GM12891 (cell line): ENCODE measurements at places on chromosomes 2 and 18.

DNA sequence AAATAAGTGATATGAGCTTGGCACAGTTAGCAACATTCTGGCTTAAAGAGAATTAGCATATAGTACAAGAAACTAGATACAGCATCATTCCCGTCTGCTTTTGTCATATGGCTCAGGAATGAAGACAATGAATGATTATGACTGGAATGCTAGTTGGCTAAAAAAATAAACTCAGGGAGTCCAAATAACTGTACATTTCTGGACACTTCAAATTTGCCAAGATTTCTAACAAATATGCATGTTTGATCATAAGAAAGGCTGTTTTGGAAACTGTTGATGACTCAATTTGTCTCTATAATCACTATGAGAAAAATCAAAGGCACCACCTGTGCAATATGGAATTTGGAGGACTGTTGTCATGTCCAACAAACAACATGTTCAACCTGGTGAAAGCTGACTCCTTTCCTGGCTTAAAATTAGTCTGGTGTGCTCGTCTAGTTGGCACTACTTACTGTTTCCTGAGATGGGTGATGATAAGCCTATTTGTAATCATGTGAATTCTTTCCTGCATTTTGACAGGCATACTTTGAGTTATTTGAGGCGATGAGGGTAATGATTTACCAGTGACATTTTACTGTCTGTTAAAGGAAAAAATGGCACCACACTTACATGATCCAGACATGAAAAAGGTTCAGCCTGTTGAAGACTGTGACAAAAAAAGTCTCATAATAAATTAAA is 133.9 kb upstream of the CDH20 start:
- no peak for DNase-seq

DNA sequence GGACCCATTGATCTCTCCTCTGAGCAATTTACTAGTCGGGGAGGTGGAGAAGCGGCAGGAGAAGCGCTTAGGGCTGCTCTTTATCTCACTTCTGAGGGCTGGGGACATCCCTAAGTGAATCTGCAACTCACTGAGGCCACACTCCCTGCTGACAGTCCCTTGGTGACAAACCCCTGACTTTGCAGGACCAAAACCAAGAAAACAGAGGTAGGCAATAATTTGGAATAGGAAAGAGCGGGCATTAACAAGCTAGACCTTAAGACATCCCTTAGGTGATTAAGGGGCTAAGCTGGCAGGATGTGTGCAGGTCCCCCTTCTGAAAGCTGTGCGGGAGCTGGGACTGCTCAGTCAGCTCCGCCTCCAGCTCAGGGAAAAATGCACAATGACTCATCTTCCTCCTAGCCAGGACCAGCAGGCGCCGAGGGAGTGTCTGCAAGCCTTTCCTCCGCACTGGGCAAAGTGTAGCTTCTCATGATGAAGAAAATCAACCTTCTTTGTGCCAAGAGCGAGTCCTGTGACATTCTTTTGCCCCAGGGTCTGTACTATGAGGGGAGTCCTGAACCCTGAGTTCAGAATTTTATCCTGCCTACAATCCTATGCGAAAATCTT is 63.3 kb downstream of the BOD1L2 start:
- DNase-seq, result no peak

DNA sequence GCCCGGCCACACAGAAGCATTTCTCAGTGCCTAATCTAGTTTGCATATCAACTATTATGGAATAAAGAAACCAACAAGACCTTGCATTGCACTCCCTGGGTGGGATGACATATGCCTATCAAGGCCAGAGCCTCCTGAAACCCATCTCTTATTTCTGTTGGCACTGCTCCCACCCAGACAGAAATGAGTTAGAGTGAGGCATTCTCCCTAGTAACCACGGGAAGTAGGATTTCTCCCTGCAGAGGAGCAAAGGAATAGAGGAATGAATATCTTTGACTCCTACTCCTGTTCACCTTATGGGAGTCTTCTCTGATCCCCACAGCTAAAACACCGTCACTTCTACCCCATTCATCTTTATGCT is 24.2 kb upstream of the SCYGR1 start:
- no peak for DNase-seq

GRCh38 chr2:238190445-238190844 is 13.1 kb downstream of the ILKAP start:
- DNase-seq, result no peak

GRCh38 chr2:205965707-205966106 is 120.3 kb downstream of the INO80D start:
- no peak for DNase-seq

- no peak for DNase-seq
These were observed 113.0 kb downstream of the RBMS1 start for GRCh38 chr2:160380611-160381010.

DNA sequence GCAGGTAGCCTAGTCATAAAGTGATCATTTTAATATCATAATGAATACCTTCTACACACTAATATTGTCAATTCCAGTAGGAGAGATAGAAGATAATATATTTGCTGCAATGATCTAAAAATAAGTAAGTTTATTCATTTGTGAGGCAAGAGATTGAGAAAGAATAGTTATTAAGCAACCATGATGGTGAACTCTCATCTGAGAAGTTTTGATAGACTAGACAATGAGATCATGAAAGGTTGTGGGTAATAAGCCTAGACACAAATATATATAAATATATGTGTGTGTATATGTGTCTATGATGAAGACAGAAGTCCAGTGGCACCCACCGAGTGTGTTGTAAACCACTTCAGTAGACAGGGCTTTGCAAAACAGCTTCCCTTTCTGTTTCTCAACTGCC is 181.0 kb upstream of the CHST9 start:
- DNase-seq, result no peak

DNA sequence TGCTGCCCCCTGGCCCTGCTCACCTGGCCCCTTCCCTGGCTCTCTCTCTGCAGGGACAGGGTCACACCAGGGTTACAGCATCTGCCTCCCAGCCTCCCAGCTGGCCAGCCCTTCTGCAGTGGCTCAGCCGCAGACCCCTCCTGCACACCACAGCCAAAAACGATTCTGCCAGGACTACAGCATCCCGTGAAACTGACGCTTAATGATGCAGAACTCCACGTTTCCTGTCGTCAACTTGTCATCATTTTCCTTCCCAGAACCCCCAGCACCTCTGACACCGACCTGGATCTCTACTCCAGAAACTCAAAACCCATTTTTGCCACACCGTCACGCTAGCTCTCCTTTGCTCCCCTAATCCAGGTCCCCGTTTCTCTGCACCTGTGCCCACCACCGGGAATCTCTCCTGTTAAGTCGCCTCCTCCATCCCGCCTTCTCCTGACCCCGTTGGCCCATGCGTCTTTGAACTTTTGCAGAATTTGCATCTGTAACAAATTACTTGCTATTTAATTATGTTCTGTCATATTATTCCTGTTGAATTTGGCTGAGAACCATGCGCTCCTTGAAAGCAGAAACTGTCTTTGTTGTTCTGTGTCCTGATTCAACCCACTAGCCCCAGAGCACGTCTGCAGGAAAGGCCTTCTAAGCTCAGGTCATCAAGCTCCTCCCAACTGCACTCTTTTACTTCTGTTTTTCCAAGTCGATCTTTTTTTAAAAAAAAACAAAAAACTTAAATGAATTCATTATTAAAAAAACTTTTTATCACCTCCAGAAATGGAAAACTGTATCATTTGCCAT is 173.2 kb upstream of the COPS8 start:
- no peak for DNase-seq

DNA sequence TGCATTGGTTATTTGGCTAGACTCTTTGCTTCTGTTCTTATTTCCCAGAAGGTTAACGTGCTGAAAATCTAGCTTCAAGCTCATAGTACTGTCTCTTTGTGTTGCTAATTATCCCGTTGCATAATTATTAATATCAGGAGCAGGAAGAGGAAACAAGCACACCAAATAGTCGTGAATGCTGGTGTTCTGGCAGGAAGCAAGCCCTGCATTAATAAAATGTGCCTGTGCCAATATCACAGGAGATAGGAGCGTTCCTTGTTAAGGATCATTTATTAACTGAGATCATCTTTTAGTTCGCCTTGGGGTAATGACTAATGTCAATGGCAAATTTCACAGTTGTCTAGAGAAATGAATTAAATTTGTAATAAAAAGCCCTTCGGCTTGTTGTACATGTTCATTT is 893.0 kb upstream of the POU3F3 start:
- no peak for DNase-seq
